ENCODE measurements at places on chromosomes 5 and 9. TPM values are rescaled to one million over a fixed set of nuclear protein-coding genes. Genes with fewer than 3 reads are reported as not detected.

C8G gene
- 10.8 TPM for total RNA-seq

FOXD4 gene
- 1.5 TPM for total RNA-seq

DNAJC18 gene
- total RNA-seq: 10.1 TPM

NDFIP1 gene
- total RNA-seq: 134 TPM

CCDC183 gene
- total RNA-seq: 49.3 TPM

PCDHB7 gene
- 1.1 TPM for total RNA-seq

RAI14 gene
- total RNA-seq: 11.6 TPM

BTNL8 gene
- total RNA-seq: not detected

DDX4 gene
- not detected for total RNA-seq

SPINK4 gene
- total RNA-seq: 7.8 TPM

MORN5 gene
- total RNA-seq: not detected

CNTLN gene
- total RNA-seq: 4.3 TPM

HNRNPH1 gene
- 569 TPM for total RNA-seq

Data from cardiac muscle cell (in vitro differentiated cells and primary cell).